ENCODE measurements at places on chromosomes 12 and 14.

DNA sequence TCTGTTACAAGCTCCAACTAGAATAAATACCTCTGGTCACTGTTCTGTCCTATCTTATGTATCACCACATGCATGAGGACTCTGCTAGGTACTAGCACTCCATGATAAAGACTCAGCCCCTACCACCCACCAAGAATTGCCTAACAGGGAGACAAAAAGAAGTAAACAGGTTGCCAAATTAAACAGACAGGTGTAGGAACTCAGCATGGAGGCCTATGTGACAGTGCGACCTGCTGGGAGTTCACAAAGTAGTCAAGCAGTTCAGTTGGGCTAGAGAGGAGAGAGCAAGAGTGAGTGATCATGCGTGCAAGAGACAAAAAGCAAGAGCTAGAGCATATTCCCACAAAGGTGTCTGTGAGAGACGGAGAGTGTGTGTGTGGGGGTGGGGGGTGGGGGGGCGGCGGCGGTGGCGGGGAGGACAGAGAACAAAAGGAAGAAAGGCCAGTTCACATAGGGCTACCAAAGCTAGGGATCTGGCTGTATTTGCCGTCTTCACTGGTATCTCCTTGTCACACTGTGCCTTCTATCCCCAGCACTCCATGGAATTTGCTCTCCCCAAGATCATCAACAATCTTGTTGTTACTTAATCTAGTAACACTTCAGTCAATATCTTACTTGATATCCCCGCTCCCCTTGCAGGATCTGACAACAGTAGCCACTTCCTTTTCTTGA lies 81.2 kb downstream of the SPPL3 start:
- DNase-seq = no peak

- no peak for DNase-seq
Measured at GRCh38 chr12:100193085-100193484, 7.5 kb upstream of the ACTR6 start.

- no peak for DNase-seq
Measured at GRCh38 chr14:91722386-91722785, 9.5 kb downstream of the CATSPERB start.

- DNase-seq = no peak
Measured at GRCh38 chr14:93156693-93157369, 27.9 kb downstream of the MOAP1 start.

GRCh38 chr12:40034156-40034555 lies 71.7 kb downstream of the SLC2A13 start:
- no peak for DNase-seq

DNA sequence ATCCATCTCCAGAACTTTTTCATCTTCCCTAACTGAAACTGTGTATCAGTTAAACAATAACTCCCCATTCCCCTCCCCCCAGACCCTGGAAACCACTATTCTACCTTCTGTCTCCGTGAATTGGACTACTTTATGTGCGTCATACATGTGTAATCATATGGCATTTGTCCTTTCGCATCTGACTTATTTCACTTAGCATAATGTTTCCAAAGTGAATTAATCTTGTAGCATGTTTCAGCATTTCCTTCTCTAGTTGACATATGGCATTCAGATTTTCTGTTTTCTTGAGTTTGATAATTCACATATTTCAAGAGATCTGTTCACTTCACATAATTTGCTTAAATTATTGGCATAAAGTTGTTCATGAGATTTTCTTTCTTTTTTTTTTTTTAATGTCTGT lies 9.8 kb downstream of the CYP46A1 start:
- no peak for DNase-seq

GRCh38 chr14:53850714-53851296 lies 105.8 kb downstream of the BMP4 start:
- DNase-seq = no peak

- DNase-seq = no peak
Measured at GRCh38 chr12:57401165-57401564, 29.7 kb downstream of the R3HDM2 start.

GRCh38 chr12:10739157-10740118 lies 16.3 kb upstream of the YBX3 start:
- no peak for DNase-seq

GRCh38 chr12:130212384-130212989 lies 50.2 kb downstream of the FZD10 start:
- no peak for DNase-seq

- DNase-seq = no peak
Measured at GRCh38 chr14:32183151-32184058, 18.4 kb upstream of the RNU6-7 start.

GRCh38 chr14:65103150-65103760 lies 938 bp upstream of the MAX start:
- DNase-seq = no peak

- no peak for DNase-seq
Measured at GRCh38 chr12:8546591-8546990, 5.9 kb upstream of the CLEC4E start.

GRCh38 chr12:48542300-48542928 lies 17.0 kb downstream of the OR8S1 start:
- DNase-seq = peak; percentile 4

DNA sequence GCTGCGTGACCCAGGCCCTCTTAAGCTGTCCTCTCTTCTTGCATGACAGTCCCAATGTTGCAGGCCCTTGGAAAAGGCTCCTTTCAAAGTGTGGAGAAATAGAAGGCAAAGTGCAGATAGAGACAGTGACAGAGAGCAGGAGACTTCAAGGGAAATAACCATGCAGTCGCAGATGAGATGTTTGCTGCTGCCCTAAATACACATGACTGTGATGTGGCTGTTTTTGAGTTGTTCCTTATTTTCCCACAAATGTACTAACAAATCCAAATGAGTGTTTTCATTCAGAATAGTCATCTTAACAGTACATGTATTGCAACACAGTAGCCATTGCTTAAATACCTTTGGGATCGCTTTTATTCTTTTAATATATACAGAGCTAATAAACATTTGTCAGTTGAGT lies 101.6 kb downstream of the SLC15A5 start:
- no peak for DNase-seq

- DNase-seq = no peak
Measured at GRCh38 chr14:19823178-19823577, 19.6 kb downstream of the OR4N2 start.

DNA sequence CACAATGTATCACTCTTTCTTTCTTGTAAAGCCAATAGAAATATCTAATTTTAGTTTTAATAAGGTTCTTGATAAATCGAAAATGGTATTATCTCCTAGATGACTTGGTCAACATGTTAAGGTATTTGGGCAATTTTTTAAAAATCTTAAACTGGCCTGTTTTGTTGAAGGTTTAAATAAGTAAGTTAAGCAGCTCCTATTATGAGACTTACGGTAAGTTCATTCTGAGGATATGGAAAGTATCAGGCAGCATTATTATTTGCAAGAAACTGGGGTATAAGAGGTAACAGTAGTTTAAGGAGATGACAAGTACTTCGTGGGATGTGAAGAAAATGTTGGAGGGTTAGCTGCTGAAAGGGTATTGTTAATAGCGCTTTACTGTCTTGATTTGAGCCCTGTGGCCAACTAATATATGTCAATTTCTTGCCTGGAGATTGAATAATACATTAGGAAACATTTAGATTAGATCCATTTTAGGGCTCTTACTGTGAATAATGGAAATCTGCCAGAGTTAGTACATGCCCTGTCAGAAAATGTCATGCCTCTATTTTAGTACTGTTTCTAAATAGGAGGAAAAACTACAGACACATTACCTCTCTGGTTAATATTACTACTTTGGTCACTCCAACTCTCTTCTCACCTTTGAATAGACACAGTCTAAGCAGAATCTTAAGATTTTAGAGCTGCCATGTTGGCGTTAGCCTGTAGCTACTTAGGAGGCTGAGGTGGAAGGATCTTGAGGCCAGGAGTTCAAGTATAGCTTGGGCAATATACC lies 5.0 kb downstream of the STRAP start:
- DNase-seq = no peak

Data from GM12864 (cell line).